Activated CD8-positive, alpha-beta T cell treated with anti-CD3 and anti-CD28 coated beads for 36 hours (primary cell): ENCODE measurements at places on chromosomes 1 and 21. TPM values are rescaled to one million over a fixed set of nuclear protein-coding genes. Genes with fewer than 3 reads are reported as not detected.

GRCh38 chr1:180185281-180185680, 30.6 kb downstream of the QSOX1 start:
- peaks cover 2% of the 10 kb centered on the region for H3K36me3 ChIP-seq
- no peak overlapping the region for H3K4me3 ChIP-seq
- no peaks in the 10 kb centered on the region for H3K4me1 ChIP-seq
- H3K27me3 ChIP-seq, result no peaks in the 10 kb centered on the region

DNA sequence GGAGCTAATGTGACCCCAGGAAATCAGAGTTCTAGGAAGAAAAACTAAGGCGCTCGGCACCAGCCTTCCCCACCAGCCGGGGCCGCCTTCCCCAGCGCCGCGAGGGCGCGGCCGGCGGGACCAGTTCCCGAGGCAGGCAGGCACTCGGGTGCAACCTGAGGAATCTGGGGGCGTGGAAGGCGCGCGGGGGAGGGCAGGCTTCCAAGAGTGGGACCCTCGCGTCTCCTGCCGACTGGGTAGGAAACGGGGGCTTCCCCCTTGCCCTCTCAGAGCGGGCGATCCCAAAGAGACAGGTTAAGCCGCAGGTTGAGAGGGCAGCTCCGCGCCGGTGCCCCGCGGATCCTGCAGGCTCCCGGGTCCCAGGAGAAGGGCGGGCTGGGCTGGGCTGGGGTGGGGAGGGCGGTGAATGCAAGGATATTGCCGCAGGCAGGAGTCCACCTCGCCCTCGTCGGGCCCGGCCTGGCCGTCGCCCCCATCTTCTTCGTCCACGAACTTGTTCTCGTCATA, 431 bp downstream of the ARPC5 start:
- peak overlapping the region; percentile 89 for H3K4me3 ChIP-seq
- H3K27me3 ChIP-seq, result no peaks in the 10 kb centered on the region
- peak overlapping the region; percentile 98 for H3K27ac ChIP-seq
- peaks cover 21% of the 10 kb centered on the region for H3K36me3 ChIP-seq
- peaks cover 44% of the 10 kb centered on the region for H3K4me1 ChIP-seq

ZSCAN20 gene
- total RNA-seq, result 2.6 TPM

DNA sequence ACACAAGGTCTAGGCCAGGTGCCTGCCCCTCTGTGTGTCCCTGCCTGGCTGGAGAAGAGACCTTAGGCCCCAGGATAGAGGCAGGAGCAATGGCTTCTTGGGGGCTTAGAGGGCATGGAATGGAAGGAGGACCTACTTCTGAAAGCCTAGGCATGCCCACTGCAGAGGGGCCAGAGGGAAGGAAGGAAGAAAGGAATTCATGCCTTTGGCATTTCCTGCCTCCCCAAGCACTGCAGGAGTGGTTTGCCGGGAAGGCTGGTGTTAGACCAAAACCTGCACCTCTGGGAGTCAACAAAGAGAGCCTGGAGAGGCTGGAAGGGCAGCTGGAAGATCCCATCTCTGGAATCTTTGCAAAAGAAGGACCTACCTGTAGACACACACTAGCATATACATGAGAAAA, 50.7 kb upstream of the KCNE2 start:
- no peaks in the 10 kb centered on the region for H3K27me3 ChIP-seq
- no peaks in the 10 kb centered on the region for H3K4me1 ChIP-seq
- DNase-seq, result no peak
- H3K4me3 ChIP-seq, result no peak overlapping the region

DNA sequence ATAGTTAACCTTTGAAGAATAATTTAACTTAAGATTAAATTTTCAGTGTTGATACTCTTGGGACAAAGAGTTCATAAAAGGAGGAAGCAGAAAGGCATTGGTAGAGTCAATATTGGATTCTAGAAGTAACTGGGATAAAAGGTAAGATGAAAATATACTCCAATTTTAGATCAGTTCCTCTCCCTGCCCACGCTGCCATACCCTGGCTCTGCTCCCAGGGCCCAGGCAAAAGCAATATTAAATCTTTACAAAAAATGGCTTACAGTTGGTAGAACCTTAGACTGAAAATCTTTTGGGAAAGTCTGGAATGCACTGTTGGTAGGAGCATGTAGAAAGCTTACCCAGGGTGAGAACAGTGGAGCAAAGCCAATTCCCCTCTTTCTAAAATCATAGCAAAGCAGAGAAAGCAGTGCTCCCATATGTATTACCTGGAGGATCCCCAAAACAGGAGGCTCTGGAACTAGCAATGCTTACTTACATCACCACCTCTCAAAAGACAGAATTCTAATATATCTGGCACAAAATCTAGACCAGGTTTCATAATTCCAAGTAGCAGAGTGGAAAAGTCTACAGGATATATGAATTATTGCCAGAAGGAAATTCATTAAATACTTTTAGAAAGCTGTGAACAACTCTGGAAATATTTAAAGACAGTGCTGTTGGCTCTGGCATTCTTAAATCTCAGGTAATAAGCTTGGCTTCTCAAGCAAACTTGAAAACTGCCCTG, 24.5 kb downstream of the KIAA0319L start:
- H3K27me3 ChIP-seq, result no peaks in the 10 kb centered on the region
- peaks cover 31% of the 10 kb centered on the region for H3K36me3 ChIP-seq
- no peak for DNase-seq
- peaks cover 29% of the 10 kb centered on the region for H3K4me1 ChIP-seq
- H3K4me3 ChIP-seq, result no peak overlapping the region
- no peak overlapping the region for H3K27ac ChIP-seq

GRCh38 chr1:29309075-29309474, 72.8 kb downstream of the PTPRU start:
- no peak overlapping the region for H3K27ac ChIP-seq
- H3K4me1 ChIP-seq, result no peaks in the 10 kb centered on the region
- H3K27me3 ChIP-seq, result no peaks in the 10 kb centered on the region
- no peak for DNase-seq

SKI gene
- total RNA-seq, result 27.5 TPM

DNA sequence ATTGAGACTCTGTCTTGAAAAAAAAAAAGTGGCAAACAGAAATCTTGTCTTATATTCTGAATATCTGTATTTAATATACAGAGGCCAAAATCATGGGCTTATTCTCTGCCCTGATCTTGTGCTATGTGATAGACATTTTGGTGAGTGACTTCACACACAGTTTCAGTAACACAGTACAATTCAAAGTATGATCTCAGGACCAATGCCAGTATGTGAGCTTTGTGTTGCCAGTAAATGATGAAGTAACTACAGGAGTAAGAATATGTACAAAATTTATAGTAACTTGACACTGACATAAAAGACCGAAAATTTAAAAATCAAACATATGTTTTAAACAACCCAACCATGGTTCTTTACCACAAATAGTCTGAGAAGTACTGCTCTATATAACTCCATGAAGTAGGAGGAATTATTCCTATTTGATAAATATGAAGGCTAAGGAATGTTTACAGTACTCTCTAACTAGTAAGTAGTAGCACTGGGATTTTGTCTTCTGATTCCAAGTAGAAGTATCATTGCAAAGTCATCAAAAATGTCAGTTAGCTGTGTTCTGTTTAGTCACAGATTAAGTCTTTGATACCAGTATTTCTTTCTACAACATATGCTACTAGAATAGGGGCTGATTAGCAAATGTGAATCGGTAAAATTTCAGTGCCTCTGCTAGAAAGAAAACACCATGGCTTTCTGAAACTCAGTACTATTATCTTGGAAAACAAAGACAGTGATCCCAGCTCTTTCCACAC, 25.3 kb downstream of the DPH5 start:
- no peaks in the 10 kb centered on the region for H3K27me3 ChIP-seq
- H3K27ac ChIP-seq, result no peak overlapping the region
- no peak overlapping the region for H3K4me3 ChIP-seq
- peaks cover 53% of the 10 kb centered on the region for H3K36me3 ChIP-seq
- no peak for DNase-seq
- H3K4me1 ChIP-seq, result peaks cover 39% of the 10 kb centered on the region

CHI3L1 gene
- not detected for total RNA-seq
